Activated CD4-positive, alpha-beta memory T cell treated with anti-CD3 and anti-CD28 coated beads for 36 hours (primary cell): ENCODE measurements at places on chromosomes 5 and 9. TPM values are rescaled to one million over a fixed set of nuclear protein-coding genes. Genes with fewer than 3 reads are reported as not detected.

DNA sequence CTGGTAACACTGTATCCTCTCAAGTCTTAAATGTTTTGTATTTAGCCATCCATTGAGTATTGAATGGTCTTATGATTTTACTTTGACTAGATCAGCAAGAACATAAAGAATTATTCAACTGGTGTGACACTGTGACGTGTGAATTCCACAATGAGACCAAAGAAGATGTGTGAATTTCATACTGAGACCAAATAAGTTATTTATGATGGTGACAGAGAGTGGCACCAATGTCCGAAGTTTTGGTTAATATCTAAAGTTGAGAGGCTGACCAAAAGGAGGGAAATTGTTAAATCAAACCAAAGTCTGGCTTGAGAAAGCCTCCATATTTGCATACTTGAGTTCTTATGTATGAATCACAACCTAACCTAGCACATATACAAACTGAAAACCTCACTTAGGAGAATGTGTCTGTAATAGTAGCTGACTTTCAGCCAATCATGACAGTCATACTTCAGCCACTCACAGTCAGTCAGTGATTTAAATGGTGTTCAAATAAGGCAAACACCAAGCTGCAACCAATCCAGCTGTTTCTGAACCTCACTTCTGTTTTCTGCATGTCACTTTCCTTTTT is 31.5 kb upstream of the FAM170A start:
- no peaks in the 10 kb centered on the region for H3K4me1 ChIP-seq
- DNase-seq = no peak
- no peak overlapping the region for H3K4me3 ChIP-seq
- H3K27me3 ChIP-seq = no peaks in the 10 kb centered on the region

GRCh38 chr9:90904706-90905478 is 103.3 kb downstream of the SYK start:
- H3K4me1 ChIP-seq = no peaks in the 10 kb centered on the region
- DNase-seq = no peak
- H3K36me3 ChIP-seq = no peaks in the 10 kb centered on the region
- H3K27ac ChIP-seq = no peak overlapping the region

- peak; percentile 71 for DNase-seq
- H3K4me3 ChIP-seq = no peak overlapping the region
- no peak overlapping the region for H3K27ac ChIP-seq
- H3K4me1 ChIP-seq = peaks cover 21% of the 10 kb centered on the region
- H3K36me3 ChIP-seq = no peaks in the 10 kb centered on the region
Measured at GRCh38 chr9:35923927-35924763, 14.9 kb downstream of the SPAAR start.

DNA sequence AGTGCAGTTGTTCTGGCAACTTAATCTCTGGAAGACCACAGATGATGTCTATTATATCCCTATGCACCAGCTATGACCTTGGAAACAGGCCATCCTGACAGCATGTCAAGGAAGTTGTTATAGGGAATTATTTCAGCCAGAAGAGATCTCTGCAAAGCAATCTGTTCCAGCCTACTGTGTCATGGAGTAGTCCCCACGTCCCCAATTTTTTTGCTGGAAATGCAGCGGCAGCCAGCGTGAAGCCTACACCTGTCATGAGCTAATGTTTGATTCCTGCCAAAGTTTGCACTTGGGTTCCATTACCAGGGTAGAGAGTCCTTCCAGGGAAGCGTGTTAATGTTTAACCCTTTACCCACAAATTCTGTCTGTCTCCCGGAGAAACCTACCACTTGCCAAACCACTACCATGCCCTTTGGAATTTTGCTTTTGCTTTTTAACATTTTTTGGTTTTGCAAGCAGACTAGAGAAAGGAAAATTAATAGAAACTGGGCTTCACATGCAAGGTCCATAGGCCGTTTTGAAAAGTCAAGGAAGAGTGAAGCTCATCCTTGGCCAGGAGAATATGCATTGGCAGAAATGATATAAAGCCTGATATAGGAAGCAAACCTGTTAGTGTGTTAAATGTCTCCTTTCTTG is 174.9 kb upstream of the SPRY4 start:
- H3K27me3 ChIP-seq = no peaks in the 10 kb centered on the region
- no peak overlapping the region for H3K27ac ChIP-seq
- H3K36me3 ChIP-seq = no peaks in the 10 kb centered on the region
- no peak for DNase-seq

DNA sequence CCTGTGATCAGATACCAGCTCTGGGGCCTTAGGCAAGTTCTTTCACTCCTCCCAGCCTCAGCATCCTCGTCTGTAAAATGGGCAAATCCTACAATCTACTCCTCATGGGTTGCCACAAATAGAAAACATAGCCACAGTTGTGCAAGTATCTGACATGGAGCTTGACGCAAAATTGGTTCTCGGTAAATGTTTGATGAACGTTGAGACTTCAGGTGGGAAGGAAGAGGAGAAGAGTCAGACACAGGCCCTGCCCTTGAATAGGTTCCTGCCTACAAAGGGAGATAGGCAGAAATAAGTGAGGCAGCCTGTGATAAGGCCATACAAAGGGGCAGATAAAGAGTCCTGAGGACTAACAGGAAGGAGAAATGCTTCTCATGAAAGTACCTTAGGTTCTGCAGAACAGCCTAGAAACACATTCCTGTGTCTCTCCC is 26.1 kb upstream of the CPEB4 start:
- no peak overlapping the region for H3K27ac ChIP-seq
- DNase-seq = no peak
- no peaks in the 10 kb centered on the region for H3K36me3 ChIP-seq
- no peak overlapping the region for H3K4me3 ChIP-seq
- H3K27me3 ChIP-seq = no peaks in the 10 kb centered on the region

DNA sequence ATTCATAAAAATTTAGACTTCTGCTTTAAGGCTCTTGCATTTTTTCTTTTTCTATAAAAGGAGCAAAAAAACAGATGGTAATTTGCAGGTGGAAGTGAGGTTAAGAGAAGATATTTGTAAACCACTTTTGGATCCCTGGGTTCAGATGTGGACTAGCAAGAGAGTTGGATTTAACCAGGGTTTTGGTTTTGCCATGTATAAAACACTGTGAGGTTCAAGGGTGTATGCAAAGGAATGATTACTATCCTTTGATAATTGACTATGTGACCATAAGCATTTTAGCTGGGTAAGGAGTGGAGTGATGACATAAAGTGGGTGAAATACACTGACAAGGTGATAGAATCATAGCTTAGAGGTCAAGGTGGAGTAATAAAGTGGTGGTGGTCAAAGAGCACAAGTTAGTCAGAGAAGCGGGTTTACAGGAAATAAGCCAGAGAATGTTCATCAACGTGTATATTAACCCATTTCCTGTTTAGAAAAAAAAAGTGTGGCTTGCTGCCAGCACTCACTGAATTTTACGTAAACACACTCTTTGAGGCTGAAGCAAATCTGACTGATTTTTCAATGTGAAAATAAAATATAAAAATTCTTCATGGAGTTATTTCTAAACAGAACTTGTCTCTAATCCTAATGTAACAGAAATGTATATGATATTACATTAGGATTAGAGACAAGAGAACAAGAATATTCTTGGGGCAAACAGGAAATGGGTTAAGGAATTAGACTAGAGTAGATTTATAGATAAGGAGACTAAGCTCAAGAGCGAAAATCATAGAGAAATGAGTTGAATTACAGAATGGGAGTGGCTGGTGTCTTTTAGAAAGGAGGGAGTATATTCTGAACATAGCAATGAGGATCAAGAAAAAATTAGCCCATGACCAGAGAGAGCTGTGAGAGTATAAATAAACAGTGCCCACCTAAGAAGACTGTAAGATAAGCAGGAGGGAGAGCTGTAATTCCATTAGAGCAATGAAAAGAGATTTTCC is 74.5 kb downstream of the CDKN2A start:
- no peaks in the 10 kb centered on the region for H3K27me3 ChIP-seq
- peaks cover 20% of the 10 kb centered on the region for H3K4me1 ChIP-seq

DNA sequence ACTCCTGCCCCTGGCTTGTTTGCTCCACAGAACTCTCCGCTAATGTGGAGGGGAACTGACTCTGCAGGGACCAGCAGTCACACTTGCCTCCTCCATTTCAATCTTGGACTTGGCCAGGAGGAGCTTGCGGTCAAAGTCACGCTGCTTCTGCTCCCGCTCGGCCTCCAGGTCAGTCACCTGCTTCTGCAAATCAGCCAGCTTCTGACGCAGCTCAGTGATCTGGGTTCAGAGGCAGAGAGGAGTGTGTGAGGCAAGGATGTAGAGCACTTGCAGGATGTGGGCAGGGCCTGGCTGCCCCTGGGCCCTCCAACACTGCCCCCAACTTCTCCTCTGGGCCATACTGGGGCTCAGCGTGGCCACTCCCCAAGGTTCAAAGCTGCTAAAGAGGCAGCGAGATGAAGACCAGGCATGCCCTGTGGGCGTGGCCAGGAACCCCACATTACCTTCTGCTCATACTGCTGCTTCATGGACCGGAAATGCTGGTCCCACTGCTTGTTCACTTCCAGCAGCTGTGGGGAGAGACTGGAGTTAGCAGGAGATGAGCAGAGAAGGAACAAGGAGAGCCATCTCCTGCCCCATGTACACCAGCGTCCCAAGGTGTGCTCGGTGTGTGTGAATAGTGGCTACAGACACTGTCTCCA is 22.2 kb downstream of the GPX3 start:
- no peak overlapping the region for H3K27ac ChIP-seq
- H3K4me3 ChIP-seq = no peak overlapping the region
- H3K4me1 ChIP-seq = peaks cover 10% of the 10 kb centered on the region

DNA sequence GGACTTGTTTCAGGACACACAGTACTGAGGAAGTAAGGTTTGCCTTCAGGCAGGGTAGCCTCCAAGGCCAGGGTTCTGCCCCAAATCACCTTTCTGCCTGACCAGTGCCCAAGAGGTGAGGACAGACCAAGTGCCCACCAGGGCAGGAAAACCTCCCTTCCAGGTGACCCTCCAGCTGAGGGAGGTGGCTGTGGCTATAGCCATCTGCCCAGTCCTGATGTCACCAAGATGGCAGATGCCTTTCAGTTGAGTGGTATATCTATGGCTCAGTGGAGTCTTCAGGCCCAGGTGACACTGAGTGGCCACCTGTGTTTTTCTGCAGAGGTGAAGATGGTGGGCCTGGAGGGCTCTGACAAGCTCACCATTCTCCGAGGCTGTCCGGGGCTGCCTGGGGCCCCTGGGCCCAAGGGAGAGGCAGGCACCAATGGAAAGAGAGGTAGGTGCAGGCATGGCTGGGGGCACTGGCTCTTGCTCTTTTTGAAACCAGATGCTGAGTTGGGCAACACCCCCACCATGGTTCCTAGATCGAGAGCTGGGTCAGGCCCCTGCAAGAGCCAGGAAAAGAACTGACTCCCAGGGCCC is 1.7 kb downstream of the FCN2 start:
- no peaks in the 10 kb centered on the region for H3K36me3 ChIP-seq
- no peak for DNase-seq
- no peaks in the 10 kb centered on the region for H3K4me1 ChIP-seq
- H3K4me3 ChIP-seq = no peak overlapping the region
- peaks cover 3% of the 10 kb centered on the region for H3K27me3 ChIP-seq

DNA sequence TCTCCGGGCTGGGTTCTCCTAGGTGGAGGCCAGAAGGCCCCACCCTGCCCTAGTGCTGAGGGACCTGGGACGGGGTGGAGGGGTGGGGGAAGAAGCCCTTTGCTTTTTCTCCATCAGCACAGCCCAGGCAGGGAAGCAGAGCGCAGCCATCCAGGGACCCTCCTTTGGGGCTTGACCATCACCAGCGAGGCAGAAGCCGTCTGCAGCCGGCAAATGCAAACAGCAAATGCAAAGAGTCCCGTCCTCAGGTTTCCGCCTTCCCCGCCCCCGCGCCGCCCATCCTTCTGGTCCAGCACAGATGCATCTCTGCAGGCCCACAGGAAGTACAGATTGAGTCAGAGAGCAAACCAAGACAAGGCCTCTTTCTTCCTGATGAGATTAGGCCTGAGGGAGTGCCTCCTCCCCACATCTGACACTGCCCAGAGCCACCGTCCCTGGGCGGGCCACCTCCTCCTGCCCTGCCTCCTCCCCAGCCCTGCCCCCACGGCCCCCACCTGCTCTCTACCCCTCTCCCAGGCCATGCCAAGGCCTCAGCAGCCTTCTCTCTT is 23.4 kb downstream of the CORO2A start:
- H3K4me1 ChIP-seq = peaks cover 32% of the 10 kb centered on the region
- H3K4me3 ChIP-seq = no peak overlapping the region
- DNase-seq = peak; percentile 81
- H3K27ac ChIP-seq = peak overlapping the region; percentile 52
- H3K27me3 ChIP-seq = no peaks in the 10 kb centered on the region
- no peaks in the 10 kb centered on the region for H3K36me3 ChIP-seq

DNA sequence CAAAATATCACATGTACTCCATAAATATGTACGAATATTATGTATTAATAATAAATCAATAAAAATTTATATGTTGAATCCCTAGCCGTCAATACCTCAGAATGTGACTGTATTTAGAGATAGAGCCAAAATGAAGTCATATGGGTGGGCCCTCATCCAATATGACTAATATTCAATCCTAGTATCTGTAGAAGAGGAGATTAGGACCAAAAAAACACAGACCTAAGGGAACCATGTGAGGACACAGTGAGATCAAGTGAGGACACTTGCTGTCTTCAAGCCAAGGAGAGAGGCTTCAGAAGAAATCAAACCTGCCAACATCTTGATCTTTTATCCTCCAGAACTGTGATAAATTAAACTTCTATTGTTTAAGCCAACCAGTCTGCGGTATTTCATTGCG is 3.7 kb upstream of the AMACR start:
- H3K4me1 ChIP-seq = peaks cover 31% of the 10 kb centered on the region
- H3K36me3 ChIP-seq = no peaks in the 10 kb centered on the region
- H3K27me3 ChIP-seq = no peaks in the 10 kb centered on the region
- no peak overlapping the region for H3K4me3 ChIP-seq

DNA sequence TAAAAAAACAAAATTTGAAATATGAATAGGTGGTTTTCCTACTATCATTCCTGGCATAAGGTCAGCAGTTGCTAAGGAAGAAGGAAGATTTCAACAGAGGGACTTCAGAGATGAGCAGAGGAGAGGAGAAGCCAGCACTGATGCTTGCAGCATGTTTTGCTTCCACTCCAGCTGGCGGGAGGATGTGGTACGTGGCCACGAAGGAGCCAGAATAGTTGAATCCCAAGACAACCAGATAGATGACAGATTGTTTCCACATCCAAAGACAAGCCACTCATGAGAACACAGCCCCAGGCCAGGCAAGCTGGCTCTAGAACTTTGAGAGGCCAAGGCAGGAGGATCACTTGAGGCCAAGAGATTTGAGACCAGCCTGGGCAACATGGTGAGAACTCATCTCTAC is 15.1 kb downstream of the TIMD4 start:
- H3K27ac ChIP-seq = no peak overlapping the region
- no peaks in the 10 kb centered on the region for H3K36me3 ChIP-seq
- H3K4me3 ChIP-seq = no peak overlapping the region
- DNase-seq = peak; percentile 49
- peaks cover 3% of the 10 kb centered on the region for H3K4me1 ChIP-seq
- no peaks in the 10 kb centered on the region for H3K27me3 ChIP-seq

DNA sequence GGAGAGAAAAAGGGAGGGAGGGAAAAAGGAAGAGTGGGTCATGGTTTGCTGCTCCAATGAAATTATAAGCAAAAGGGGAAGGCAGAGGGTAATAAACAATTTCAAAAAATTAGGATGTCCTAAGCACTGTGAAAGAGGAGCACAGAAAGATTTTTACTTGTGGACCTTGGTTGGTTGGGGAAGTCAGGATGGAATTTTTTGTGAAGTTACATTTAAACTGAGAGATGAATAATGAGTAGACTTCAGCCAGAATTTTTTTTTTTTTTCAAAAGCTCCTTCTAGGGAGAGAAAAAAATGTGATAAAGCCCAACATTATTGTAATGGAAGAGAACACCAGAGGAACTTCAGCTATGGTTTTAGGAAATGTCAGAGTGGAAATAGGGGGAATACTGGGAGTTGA is 515.9 kb upstream of the PAPPA start:
- H3K36me3 ChIP-seq = no peaks in the 10 kb centered on the region
- DNase-seq = no peak
- peaks cover 3% of the 10 kb centered on the region for H3K27me3 ChIP-seq
- H3K27ac ChIP-seq = no peak overlapping the region

CTXN3 gene
- not detected for total RNA-seq

GFPT2 gene
- 0.12 TPM for total RNA-seq

FAM221B gene
- total RNA-seq = not detected
